Stimulated activated CD8-positive, alpha-beta memory T cell treated with anti-CD3 and anti-CD28 coated beads, Interleukin-7, amount 100 ng/mL, for 24 hours (primary cell): ENCODE measurements at places on chromosomes 11 and 22.

- DNase-seq, result peak; percentile 37
These were observed 46.4 kb downstream of the EIF3F start for GRCh38 chr11:8033305-8034105.

DNA sequence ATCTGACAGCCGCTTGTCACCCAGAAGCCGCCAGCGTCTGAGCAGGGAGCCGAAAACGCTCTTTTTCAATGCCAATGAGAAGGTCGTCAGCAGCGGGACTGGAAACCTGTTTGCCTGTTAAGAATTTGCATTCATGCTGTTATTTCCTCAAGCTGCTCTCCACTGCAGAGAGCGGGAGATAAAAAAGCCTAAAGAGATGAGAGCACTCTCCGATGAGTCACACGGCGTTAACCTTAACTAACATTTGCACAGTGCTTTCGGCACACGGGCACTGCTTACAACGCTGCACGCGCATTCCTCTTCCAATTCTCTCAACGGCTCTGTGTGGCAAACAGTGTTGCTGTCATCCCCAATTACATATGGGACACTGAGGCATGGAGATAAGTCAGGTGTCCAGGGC, 40.0 kb upstream of the RTL6 start:
- no peak for DNase-seq

- DNase-seq, result no peak
These were observed 64.3 kb downstream of the CYB5R2 start for GRCh38 chr11:7609015-7609414.

DNA sequence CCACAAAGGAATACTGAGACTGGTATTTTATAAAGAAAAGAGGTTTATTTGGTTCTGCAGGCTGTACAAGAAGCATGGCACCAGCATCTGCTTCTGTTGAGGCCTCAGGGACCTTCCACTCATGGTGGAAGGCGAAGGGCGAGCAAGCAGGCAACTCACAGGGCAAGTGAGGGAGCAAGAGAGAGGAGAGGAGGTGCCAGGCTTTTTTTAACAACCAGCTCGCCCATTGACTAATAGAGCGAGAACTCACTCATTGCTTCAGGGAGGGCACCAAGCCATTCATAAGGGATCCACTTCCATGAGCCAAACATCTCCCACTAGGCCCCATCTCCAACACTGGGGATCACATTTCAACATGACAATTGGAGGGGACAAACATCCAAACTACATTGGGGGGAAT, 1.2 kb downstream of the PTS start:
- no peak for DNase-seq

- no peak for DNase-seq
These were observed 220.3 kb downstream of the CNTN5 start for GRCh38 chr11:99241066-99241465.

DNA sequence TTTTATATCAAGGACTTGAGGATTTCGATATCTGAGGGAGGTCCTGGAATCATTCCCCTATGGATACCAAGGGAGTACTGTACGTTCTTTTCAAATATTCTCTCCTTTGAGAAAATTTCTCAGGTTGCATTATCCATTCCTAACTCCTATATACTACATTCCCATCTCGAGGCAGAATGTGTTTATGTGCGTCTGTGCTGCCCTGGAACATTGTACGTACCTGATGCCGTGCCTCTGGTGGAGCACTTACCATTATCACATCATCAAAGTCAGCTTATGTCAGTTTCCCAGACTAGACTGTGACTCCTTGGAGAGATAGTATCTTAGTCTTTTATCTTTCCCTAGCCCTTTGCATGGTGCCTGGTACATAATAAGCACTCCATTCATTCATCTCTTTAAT, 21.7 kb downstream of the UBASH3B start:
- no peak for DNase-seq

- no peak for DNase-seq
These were observed 12.6 kb downstream of the PARVA start for GRCh38 chr11:12389676-12390657.

GRCh38 chr11:84061726-84062125, 775.6 kb upstream of the CCDC90B start:
- no peak for DNase-seq

- no peak for DNase-seq
These were observed 423.2 kb downstream of the MN1 start for GRCh38 chr22:27378311-27378800.

GRCh38 chr11:37718431-37718999, 1120.5 kb upstream of the RAG2 start:
- DNase-seq, result no peak

GRCh38 chr11:134915212-134915611, 503.2 kb upstream of the B3GAT1 start:
- no peak for DNase-seq

GRCh38 chr11:67057205-67057672, 592 bp downstream of the RHOD start:
- no peak for DNase-seq

GRCh38 chr11:104663190-104664140, 234.8 kb downstream of the CASP12 start:
- no peak for DNase-seq

- no peak for DNase-seq
These were observed 31.6 kb downstream of the CTTN start for GRCh38 chr11:70429724-70430521.

DNA sequence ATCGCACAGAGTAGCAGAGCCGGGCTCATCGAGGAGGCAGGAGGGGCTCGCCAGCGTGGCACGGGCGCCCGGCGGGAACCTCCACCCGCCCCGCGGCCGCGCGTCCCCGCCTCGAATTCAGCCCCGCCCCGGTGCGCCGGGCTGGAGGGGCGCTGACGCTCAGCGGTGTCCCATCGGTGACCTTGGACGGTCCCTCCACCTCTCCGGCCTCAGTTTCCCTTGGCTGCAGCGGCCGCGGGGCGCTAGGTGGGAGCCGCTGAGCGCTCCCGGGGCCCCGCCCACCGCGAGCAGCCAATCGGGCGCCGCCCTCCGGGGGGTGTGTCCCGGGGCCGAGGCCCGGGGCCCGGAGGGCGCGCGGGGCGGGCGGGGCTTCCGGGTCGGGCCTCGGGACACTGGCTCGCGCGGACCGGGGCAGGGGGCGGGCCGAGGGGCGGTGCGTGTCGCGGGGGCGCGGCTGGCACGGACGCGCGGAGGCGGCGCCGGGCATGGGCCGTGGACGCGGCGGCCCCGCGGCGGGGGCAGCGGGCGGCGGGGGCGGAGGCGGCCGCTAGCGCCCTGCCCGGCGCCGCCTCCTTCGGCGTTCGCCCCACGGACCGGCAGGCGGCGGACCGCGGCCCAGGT, at the start of gene PPARA:
TSS of gene PPARA (plus strand) at position 493 of the 621 bp plus-strand sequence. CDS start 47,858 bp downstream, outside the sequence.
- DNase-seq, result peak; percentile 68

DNA sequence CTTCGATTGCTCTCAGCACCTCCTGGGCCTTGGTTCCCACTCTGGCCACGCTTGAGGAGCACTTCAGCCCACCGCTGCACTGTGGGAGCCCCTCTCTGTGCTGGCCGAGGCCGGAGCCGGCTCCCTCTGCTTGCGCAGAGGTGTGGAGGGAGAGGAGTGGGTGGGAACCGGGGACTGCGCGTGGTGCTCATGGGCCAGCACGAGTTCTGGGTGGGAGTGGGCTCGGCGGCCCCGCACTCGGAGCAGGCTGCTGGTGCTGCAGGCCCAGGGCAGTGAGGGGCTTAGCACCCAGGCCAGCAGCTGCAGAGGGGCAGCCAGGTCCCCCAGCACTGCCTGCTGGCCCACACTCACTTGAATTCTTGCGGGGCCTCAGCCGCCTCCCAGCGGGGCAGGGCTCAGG, 12.2 kb downstream of the OR4B1 start:
- DNase-seq, result no peak

DNA sequence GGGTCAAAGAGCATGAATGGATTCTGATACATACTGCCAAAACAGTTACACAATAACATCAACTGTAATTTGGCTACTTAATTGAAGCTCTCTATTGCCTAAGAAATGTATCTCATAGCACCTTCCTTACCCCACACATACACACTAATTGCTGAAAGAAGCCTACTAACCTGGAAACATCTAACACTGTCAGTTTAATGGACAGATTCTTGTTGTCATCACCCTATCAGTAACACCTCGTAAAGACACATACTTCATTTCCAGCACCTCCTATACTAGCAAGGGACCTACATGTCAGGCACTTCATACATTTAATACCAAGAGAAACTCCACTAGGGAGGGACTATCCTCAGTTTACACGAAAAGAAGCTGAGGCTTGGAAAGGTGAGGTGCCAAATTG, 9.9 kb downstream of the NAP1L4 start:
- DNase-seq, result no peak

DNA sequence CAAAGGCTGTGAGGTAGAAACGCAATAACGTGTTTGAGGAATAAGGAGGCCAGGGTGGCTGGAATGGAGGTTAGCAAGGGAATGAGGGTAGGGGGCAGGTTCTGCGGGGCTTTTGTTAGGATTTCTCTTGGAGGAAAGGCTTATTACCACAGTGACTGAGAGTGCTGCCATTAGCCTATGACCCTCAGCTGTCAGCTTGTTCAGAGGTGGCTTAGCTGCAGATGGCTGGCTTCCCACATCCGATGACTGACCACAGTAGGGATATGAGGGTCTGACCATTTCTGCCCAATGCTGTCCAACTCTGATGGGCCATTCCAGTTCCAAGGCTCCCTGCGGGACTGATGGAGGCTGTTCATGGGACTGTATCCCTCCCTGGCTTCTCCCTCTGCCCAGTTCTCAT, 181.8 kb downstream of the MIAT start:
- no peak for DNase-seq

- DNase-seq, result no peak
These were observed 21.7 kb downstream of the CHST1 start for GRCh38 chr11:45643598-45644260.

DNA sequence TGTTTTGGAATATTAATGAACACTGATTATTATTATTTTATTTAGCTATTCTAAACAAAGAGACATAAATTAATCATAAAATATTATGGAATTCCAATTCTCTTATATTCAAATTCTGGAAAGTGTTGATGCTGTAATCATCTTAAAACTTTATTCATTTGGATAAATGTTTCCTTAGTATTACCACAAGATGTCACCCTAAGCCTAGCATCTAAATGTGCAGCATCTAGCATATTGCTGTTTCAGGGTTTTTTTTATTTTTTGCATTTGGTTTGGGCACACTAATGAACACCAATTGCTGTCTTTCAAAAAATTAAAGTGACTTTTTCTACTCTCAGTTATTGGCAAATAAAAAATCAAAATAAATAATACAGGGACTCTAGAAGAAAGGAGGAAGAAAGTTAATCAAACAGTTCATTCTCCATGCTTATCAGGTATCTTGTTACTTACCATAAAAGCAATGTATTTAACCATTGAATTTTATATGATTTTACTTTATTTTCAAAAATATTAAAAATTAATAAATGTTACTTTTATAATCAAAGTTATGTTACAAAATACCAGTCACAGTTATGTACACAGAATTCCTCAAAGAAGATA, 31.8 kb downstream of the DLG2 start:
- no peak for DNase-seq

DNA sequence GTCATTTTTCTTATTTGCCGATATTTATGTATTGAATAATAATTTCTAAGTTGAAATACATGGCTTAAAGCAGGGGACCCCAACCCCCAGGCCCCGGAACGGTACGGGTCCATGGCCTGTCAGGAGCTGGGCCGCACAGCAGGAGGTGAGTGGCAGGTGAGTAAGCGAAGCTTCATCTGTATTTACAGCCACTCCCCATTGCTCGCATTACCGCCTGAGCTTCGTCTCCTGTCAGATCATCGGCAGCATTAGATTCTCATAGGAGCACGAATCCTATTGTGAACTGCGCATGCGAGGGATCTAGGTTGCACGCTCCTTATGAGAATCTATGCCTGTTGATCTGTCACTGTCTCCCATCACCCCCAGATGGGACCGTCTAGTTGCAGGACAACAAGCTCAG, 4.5 kb downstream of the ZMAT5 start:
- no peak for DNase-seq

DNA sequence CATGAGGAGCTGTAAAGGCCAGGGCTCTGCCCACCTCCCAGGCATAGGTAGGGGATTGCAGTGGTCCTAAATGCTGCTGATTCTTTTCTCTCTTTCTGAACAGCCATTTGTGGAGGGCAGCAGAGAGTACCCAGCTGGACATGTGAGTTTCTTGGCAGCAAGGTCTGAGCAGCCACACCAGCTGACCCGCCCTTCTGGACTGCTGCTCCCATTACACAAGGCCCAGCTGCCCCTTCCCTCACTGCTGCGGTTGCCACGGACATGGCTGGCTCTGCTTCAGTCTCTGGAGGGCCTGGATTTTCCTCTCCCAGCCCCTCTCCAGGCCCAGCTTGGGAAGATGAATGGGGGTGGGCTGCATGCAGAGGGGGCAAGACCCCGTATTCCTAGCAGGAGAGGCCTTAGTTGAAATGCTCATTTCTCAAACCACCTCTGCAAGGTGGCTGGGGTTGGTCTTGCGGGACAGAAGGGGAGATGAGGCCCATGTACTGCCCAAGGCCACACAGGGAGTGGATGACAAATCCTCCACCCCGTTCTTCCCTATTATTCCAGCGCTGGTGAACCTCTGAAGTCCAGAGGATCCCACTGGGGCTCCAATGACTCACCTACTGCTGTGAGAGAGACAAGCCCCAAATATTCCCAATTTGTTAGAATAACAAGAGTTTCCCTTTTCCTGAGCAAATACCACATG, 4.6 kb downstream of the LGALS12 start:
- DNase-seq, result no peak

DNA sequence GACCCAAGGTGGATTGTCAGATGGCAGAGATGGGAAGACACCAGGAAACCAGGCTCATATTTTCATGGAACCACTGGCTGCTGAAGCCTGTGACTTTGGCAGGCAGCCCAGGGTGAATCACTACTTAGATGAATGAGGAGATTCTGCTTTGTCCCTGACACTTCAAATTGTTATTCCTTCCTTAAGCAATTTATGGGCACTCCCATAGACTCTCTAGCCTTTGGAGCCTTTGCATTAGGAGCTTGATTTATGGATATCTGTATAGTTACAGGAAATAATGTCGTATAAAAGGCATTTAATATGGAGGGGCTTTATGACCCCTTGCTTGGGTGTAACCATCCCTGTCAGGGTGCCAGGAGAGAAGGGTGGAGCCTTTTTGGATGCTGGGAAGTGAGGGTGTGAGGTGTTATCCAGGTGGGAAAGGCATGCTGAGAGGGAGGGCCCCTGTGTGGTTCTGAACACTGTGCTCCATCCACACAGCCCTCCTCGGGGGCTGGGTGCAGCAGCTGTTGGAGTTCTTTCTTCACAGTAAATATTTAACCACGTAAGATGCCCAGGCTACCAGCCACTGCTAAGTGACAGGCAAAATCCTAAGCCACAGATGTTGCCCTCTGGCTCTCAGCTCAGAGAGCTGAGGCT, 35.3 kb downstream of the IL18 start:
- DNase-seq, result no peak

- no peak for DNase-seq
These were observed 25.3 kb downstream of the ALG9 start for GRCh38 chr11:111846063-111846462.

DNA sequence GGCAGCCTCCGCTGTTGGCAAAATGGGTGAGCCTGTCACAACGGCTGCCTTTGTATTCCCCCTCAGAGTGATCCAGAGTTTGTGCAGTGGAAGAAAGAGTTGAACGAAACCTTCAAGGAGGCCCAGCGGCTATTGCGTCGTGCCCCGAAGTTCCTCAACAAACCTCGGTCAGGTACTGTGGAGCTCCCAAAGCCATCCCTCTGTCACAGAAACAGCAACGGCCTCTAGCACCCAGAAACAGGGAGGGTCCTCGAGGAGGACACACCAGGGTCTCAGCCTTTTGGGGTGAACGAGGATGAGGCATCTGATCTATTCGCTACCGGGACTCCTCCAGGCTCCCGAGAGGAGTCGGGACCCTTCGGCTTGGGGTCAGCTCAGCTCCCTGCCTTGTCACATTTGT, 19.8 kb upstream of the MYO18B start:
- DNase-seq, result no peak

GRCh38 chr11:107042748-107043147, 24.5 kb upstream of the GUCY1A2 start:
- DNase-seq, result no peak

GRCh38 chr22:36258701-36259614, 6.0 kb downstream of the APOL1 start:
- DNase-seq, result no peak
